ENCODE measurements at places on chromosomes 7 and 10. TPM values are rescaled to one million over a fixed set of nuclear protein-coding genes. Genes with fewer than 3 reads are reported as not detected.

DNAAF5 gene
- 46.7 TPM for total RNA-seq

CDK6 gene
- total RNA-seq, result 29.1 TPM

FRMPD2 gene
- 1.2 TPM for total RNA-seq

GRCh38 chr10:9786576-9786975, 1231.1 kb upstream of the CELF2 start:
- no peak overlapping the region for H3K4me3 ChIP-seq
- H3K4me1 ChIP-seq, result no peaks in the 10 kb centered on the region
- no peak overlapping the region for H3K27ac ChIP-seq
- no peak for DNase-seq
